ENCODE measurements at places on chromosomes 3 and 15.

DNA sequence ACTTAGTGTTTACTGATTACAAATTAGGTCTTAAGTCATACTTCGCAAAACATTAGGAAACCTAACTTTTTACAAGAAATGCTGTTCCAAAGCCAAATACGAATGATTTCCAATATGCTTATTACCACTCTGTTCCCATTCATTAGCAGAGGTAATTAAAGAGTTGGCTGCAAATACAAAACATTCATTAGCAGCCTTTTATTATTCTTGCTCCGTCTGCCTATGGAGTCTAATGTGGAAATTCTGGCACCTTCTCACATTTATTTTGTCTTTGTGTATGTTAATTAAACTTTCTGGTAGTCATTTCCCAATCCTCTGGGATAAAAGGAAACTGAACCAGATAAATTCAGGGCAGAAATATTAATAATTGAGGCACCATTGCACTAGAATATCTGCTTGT is 689.0 kb downstream of the PLOD2 start:
- DNase-seq: no peak

DNA sequence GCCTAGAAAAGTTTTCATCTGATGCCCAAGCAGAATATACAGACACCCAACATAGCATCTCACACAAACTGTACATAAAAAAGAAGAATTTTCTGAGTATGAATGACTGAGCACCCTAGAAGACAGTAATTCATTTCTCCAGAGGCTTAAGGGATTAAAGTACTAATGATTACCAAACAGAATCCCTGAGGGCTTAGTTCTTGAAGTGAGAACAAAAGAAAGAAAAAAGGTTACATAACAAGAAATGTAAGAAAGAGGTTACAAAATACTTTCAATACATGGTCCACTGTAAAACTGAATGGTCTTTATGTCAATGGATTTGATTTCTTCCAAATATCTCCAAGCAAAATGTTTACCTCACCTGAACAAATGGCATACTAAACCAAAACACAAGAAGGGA is 9.1 kb upstream of the NEK10 start:
- no peak for DNase-seq

DNA sequence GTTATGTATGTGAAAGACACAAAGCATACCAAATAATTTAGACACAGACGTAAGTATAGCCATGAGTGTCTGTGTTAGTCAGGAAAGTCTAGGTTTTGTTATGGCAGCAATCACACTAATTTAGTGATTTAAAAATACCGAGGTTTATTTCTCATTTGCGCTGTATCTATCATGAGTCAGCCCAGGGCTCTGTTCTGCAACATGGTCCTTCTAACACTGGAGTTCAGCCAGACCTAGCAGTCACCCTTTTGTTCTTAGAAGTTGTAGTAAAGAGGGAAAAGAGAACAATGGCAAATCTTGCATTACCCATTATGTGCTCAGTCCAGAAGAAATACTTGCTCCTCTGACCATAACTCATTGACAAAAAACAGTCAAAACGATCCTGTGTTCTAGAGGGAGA is 311.5 kb downstream of the NLGN1 start:
- no peak for DNase-seq

DNA sequence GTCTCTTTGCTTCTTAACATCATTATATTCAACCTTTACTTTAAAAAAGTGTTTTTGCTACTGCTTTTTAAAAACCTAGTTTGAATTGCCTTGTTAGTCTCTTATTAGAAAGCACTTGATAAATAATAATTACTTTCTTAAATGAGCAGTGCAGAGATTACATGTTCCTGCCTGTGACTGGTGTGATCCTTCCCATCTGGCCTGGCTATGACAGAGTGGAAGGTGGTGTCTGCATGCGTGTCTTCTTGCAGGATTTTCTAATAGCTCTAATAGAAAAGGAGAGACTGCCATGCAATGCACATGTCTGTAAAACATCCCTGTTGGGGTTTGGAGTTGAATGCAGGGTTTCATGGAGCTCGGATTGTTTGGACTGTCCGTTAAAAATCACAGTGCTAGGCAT is 425.8 kb upstream of the TPM1 start:
- no peak for DNase-seq

- DNase-seq: peak; percentile 52
Measured at GRCh38 chr3:101828691-101829436, 20.4 kb upstream of the NFKBIZ start.

- no peak for DNase-seq
Measured at GRCh38 chr15:92715758-92716157, 60.2 kb upstream of the FAM174B start.

DNA sequence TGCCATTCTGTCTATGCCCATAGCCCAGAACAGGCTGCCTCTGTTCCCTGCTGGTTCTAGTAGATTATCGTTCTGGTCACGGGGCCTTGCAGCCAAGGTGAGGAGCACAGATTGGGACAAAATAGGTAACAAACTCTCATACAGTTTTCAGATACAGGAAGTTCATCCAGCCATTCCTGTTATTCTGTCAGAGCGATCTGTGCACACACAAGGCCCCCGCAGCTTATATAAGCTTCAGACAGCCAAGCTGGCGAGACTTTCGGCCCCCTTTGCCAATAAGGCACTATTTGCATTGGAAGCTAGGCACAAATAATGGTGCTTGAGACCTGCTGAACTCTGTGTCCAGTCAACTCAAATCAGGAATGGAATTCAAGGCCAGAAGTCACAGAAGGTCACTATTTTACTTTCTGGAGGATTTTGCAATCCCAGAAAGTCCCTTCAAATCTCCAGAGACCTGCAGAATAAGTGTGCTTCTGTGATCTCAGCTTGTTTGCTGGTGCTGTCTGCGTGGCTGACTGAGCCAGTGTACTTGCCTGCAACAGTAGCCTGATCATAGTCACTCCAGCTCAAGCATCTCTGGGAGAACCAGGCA is 69.4 kb downstream of the BFSP2 start:
- DNase-seq: no peak

GRCh38 chr3:194871143-194871863 is 185.6 kb downstream of the FAM43A start:
- DNase-seq: no peak

GRCh38 chr3:69384326-69384725 is 1.6 kb downstream of the FRMD4B start:
- no peak for DNase-seq

DNA sequence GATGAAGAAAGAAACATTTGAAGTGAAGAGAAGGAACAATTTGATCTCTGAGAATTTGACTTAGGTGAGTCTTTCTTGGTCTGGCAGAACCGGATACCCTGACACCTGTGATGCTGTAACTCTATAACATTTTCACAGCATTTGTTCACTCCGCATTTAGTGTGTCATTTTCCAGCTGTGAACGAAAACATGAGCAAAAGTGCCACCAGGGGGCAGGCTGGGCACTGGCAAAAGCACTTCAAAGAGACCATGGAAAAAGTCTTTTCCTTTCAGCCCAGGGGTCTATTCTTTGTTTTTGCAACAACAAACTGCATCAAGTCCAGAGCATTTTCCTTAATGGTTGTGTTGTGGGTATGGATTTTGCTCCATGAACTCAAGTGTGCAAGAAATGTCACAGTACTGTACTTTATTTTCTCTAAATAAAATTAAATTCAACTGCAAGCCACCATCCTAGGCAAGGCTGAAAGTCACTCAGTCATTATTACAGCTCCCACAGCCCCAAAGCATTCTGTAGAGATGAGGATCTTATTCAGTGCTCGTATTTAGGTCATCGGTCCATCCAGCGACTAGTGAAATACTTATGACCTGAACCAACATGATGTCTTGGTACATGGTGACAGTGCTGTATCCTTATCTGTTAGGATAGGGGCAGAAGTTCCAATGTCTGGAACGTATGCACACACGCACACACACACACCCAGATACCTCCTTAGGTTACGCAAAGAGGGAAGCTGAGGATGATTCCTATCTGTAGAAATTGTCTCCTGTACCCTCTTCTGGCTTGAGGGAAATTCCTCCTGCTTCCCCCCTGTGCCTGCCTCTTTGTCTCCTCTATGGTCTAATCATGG is 125.5 kb downstream of the GADL1 start:
- DNase-seq: peak; percentile 61

DNA sequence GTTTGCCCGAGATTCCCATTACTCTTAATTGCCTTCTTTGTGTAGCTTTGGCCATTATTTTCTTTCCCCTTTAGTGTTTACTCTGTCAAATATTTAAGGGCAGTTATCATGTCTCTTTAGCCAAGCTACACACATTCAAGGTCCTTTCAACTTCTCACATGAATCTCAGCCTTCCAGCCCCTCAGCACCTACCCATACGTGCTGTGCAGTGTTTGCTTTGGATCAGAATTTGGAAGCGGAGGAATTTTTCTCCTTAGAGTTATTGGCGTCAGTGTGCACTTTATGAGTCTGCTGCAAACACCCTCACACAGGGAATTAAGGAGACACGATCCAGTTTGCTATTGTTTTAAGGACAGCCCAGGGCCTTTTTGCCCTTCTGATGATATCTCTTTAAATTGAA is 231.6 kb downstream of the CACNA2D3 start:
- DNase-seq: no peak

DNA sequence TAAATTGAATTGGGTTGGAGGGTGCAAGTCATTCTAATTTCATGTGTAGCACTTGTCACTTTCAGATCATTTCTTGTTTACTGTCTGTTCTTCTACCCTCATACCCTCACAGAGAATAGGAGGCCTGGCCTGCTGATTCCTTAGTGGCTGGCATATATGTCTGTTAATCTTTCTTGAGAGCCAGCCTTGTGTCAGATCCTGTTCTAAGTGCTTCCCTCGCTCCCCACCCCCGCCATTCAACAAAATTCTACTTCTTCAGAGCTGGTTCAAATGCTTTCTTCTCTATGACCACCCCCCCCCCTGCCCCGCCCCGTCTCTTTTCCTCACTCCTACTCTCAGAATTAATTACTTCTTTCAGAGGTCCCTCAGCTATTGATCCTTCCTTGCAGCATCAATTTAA is 1.5 kb upstream of the U2SURP start:
- DNase-seq: no peak

GRCh38 chr3:152197451-152197850 is 71.3 kb upstream of the MBNL1 start:
- DNase-seq: peak; percentile 60

- DNase-seq: no peak
Measured at GRCh38 chr3:103657756-103658155, 1222.9 kb downstream of the ZPLD1 start.

- DNase-seq: no peak
Measured at GRCh38 chr3:61601831-61602230, 40.5 kb downstream of the PTPRG start.

- DNase-seq: peak; percentile 48
Measured at GRCh38 chr3:13451301-13451673, 28.8 kb upstream of the HDAC11 start.

- DNase-seq: no peak
Measured at GRCh38 chr3:30141927-30142326, 464.5 kb upstream of the TGFBR2 start.

GRCh38 chr3:170603770-170604510 is 18.1 kb upstream of the SLC7A14 start:
- DNase-seq: no peak

- no peak for DNase-seq
Measured at GRCh38 chr3:37291275-37291700, 116.9 kb upstream of the LRRFIP2 start.

GRCh38 chr3:179942553-179943075 is 94.1 kb downstream of the PEX5L start:
- DNase-seq: no peak

GRCh38 chr15:27824841-27825422 is 274.2 kb downstream of the OCA2 start:
- no peak for DNase-seq

- no peak for DNase-seq
Measured at GRCh38 chr3:191282251-191283185, 46.7 kb upstream of the CCDC50 start.

- DNase-seq: no peak
Measured at GRCh38 chr3:15768421-15769255, 29.1 kb downstream of the ANKRD28 start.

DNA sequence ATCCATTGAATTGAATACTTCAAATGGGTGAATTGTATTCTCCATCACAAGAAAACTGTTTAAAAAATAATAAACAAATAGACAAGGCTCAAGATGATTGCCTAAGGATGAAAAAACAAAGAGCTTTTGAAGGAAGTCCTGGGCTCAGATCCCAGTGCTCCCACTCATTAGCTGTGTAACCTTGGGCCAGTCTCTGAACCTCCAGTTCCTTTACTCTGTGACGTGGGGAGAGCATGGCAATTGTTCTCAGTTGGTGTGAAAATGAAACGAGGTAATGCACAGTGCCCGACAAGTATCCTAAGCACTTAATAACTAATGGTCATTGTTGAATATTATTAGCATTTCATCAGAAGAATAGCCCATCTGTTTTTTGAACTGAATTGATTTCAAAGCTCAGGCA is 40.7 kb downstream of the TNIK start:
- DNase-seq: no peak

DNA sequence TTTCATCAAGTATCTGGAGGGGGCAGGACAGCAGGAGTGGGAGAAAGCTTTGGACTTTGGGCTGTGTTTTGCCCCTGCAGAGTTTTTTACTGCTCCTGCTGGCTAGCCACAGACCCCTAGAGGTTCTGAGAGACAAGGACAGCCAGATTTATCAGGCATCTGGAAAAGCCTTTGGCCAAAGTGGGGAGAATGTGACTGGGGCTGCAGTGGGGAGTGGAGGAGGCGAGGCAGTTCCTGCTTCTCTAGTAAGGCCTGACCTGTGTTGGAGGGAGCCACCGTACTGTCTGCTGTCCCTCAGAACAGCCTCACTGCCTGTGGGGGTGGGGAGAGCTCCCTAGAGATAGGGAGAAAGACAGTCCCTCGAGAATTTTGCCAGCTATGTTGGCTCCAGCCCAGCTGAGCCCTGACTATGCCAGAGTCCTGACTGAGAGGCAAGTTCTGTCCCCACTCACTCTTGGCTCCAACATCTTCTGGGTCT is 2.2 kb downstream of the ALPK3 start:
- DNase-seq: no peak

- no peak for DNase-seq
Measured at GRCh38 chr3:160133757-160134156, 91.5 kb upstream of the C3orf80 start.

GRCh38 chr15:66789029-66790025 is 87.3 kb downstream of the SMAD6 start:
- no peak for DNase-seq

DNA sequence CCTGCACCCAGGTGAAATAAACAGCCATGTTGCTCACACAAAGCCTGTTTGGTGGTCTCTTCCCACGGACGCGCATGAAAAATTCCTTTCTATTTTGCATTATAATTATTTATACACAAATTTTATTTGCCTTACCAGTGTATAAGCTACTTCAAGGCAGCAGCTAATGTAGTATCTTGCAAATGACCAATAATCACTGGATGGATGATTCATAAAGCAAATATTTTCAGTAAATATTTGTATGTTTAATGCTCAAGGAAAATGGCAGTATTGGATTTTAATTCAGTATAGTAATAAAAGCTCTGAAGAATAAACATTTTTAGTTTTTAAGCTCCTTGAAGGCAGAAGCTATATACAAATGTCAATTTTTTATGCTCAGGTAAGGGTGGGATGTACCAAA is 158.7 kb upstream of the NANOGP8 start:
- DNase-seq: no peak

GRCh38 chr3:184633237-184633579 is 71.6 kb downstream of the EPHB3 start:
- no peak for DNase-seq

Measured in CD4-positive, alpha-beta T cell treated with Interleukin-15 for 4 hours (primary cell).